ENCODE measurements at places on chromosomes 13 and 19.

DNA sequence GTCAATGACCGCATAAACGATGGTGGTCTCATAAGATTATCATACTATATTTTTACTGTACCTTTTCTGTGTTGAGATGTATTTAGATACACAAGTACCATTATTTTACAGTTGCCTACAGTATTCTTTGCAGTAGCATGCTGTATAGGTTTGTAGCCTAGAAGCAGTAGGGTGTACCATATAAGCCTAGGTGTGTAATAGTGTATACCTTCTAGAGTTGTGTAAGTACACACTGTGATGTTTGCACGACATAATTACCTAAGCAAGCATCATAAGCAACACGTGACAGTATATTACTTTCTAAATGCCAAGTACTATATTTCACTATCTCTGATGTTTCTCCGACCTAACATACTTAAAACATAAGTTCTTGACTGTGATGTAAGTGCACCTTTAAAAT lies 2.7 kb downstream of the LPAR6 start:
- DNase-seq: no peak

DNA sequence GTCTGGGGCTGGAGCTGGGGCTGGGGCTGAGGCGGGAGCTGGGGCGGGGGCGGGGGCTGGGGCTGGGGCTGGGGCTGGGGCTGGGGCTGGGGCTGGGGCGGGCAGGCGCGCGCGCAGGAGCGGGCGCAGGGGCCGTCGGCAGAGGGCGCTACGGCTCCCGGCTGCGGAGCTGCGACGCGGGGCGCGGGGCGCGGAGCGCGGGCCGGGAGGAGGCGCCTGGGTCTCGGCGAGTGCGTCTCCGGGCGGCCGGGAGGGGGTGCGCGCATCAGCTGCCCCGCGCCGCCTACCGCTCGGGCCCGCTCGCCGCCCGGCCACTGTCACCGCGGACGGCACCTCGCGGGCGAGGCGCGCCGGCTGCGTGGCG lies 422 bp upstream of the MTUS2 start:
- DNase-seq: no peak

- no peak for DNase-seq
These were observed 640 bp upstream of the ZNF544 start for GRCh38 chr19:58227964-58228584.

GRCh38 chr13:71875823-71876222 lies 8.8 kb upstream of the DACH1 start:
- no peak for DNase-seq

GRCh38 chr13:26953291-26953690 lies 192.7 kb upstream of the GPR12 start:
- DNase-seq: no peak

GRCh38 chr13:113979791-113980471 lies 6.1 kb upstream of the C13orf46 start:
- DNase-seq: no peak

DNA sequence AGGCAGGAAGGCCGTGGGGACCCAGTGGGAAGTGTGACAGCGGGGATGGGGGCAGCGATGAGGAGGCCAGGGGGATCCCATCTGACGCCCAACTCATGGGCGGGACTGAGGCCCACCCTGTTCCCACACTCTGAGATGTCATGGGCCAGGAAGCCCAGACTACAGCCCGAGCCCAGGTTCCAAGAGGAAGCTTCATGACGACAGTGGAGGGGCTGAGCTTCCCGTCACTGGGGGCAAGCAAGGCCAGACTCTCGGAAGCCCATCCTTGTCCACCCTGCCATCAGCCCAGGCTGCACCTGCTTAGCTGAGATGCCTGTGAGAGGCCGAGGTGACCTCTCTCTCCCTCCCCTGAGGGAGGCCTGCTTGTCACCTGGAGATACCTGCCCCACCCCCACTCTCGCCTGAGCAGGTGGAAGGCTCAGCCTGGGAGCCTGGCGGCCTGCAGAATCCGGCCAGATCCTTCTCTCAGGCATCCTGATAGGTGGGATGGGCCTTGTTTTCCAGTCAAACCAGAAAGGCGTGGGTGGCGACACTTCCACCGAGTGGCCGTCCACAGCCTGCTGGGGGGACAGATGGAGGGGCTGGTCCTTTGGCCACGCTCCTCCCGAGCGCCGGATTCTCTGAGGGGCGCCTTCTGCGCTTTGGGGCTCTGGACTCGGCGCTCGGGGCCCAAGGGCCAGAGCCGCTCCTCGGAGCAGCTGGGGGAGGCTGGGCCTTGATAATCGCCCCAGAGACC lies 4.8 kb downstream of the ZBTB7A start:
- no peak for DNase-seq

GRCh38 chr19:49515767-49516166 lies 3.3 kb downstream of the FCGRT start:
- DNase-seq: peak; percentile 51

- DNase-seq: no peak
These were observed 2.8 kb upstream of the CIRBP start for GRCh38 chr19:1266129-1266915.
